ENCODE measurements at places on chromosomes 2 and 18.

DNA sequence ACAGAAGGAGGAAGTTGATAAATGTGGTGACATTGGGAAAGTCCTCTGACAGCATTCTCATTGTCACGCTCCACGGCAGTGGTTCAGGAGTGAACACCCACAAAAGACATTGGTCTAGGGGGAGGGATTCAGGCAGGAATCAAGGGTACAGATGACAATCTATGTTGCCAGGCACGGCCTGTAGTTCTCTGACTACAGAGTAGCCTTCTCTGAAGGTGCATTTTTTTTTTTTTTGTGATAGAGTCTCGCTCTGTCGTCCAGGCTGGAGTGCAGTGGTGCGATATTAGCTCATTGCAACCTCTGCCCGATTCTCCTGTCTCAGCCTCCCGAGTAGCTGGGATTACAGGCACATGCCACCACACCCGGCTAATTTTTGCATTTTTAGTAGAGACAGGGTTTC lies 7.4 kb upstream of the MOB1A start:
- DNase-seq: no peak

- no peak for DNase-seq
Measured at GRCh38 chr2:43328832-43329231, 102.4 kb upstream of the ZFP36L2 start.

- no peak for DNase-seq
Measured at GRCh38 chr2:53476834-53477233, 290.8 kb upstream of the CHAC2 start.

DNA sequence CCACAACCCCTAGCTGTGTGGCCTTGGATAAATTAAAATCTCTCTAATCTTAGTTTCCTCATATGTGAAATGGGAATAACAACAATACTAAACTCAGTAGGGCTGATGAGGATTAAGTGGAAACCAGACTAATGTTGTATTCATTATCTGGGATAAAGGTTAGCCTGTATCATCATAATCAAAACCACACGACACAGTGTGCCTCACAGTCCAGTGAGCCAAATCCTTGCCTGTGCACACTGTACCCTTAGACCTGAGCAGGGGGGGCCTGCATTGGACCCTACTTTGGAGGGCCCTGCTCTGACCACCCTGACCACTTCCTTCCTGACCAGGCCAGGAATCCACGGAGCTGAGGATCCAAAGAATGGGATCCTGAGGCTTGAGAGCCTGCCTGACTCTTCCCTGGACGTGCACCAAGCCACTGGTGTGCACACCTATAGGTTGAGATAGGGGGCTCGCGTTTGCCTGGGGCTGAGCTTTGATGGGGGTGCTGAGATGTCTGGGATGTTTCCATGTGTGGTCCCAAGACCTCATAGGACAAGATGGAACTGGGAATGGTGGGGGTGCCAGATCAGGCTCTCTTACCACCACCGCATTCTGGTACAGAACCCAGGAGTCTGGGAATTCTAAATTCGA lies 69.7 kb downstream of the TGOLN2 start:
- DNase-seq: no peak

DNA sequence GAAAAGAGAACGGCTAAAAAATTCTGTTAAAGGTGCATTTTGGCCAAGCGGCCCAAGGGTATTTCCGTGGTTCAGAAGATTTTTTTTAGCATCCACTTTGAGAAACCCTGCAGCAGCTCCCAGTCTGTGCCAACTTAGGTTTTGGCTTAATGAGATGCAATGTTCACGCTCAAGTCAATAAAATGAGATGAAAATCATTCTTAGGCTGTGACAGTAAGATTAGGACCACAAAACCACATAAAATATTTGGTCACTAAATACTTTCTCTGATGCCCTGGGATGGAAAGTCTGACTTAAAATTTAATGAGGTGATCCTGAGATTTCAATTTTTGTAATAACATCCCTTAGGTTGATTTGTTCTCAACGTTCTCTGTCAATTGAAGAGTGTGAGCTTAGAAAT lies 74.2 kb upstream of the FHL2 start:
- no peak for DNase-seq

- no peak for DNase-seq
Measured at GRCh38 chr2:157191186-157191585, 66.3 kb upstream of the GALNT5 start.

- DNase-seq: no peak
Measured at GRCh38 chr2:3651691-3652648, 6.0 kb upstream of the ALLC start.

DNA sequence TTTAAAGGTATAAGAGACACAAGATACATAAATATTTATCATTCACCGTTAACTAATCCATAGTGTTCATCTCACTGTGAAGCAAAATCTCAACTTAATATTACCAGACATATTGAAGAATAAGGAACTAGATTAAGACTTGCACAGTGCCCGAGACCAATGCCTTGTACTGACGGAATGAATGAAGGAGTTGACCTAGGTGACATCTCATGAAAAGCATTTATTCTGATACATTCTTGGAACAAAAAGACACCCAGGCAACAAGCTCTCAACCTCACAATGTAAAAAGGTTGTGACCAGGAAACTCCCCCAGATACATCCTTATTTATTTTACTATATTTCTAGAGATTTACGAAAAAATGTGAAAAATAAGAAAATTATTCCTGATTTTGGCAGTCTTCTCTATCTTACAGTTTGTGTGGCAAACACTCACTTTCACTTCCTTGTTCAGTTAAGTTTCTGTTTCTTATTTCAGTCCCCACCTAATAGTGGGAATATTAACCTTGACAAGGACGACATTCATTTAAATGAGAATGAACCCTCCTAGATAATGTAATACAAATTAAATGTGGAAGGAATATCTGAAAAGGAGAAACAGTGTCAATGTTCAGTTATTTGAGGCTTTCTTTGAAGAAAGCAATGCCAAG lies 28.4 kb downstream of the M1AP start:
- no peak for DNase-seq
